ENCODE measurements at places on chromosomes 2 and 18. TPM values are rescaled to one million over a fixed set of nuclear protein-coding genes. Genes with fewer than 3 reads are reported as not detected.

IL18RAP gene
- total RNA-seq: not detected

DNA sequence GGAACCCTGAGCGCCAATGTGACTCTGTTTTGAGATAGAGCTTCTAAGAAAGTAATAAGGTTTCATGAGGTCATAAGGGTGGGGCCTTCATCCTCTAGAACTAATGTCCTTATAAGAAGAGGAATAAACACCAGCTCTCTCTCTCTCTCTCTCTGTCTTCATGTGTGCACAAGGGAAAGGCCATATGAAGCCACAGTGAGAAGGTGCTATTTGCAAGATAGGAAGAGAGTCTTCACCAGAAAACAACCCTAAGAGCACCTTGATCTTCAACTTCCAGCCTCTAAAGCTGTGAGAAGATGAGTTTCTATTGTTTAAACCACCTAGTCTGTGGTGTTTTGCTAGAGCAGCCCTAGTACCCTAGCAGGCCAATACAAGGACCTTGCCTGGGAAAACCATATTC is 55.8 kb downstream of the DOCK10 start:
- no peak overlapping the region for H3K4me3 ChIP-seq
- no peaks in the 10 kb centered on the region for H3K27me3 ChIP-seq
- peaks cover 13% of the 10 kb centered on the region for H3K4me1 ChIP-seq
- no peaks in the 10 kb centered on the region for H3K36me3 ChIP-seq

EPHA4 gene
- 111 TPM for total RNA-seq

DNA sequence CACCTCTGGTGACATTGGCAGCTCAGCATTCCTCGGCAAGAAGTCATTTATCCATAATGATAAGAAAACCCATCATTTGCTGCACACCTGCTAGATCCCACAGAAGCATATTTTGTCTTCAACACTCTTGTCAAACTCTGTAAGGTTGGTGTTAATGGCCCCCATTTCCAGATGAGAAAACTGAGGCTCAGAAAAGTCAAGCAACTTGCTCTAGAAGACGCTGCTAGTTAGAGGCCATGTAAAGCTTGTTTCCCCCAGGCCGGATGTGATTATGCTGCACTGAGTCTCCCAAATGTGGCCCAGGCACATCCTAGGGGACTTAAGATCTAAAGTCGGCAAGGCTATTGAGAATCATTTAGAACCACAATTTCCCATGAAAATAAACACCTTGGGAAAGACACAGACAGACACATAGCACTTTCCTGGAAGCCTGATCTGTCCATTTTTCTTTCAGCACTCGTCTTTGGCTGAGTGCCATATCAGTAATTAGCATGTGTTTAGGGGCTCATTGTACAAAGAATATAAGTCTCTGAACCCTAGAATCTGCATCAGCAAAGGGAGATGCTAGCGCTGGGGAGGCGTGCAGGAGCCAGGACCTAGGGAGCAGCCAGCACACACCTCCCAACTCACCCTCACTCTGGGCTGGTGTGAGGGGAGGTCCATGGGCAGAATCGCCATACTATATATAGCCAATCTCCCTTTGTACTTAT is 39.3 kb downstream of the C1QL2 start:
- H3K27me3 ChIP-seq: peaks cover 5% of the 10 kb centered on the region
- no peak overlapping the region for H3K4me3 ChIP-seq
- DNase-seq: no peak
- no peaks in the 10 kb centered on the region for H3K36me3 ChIP-seq
- no peak overlapping the region for H3K27ac ChIP-seq

CERKL gene
- total RNA-seq: not detected

DNA sequence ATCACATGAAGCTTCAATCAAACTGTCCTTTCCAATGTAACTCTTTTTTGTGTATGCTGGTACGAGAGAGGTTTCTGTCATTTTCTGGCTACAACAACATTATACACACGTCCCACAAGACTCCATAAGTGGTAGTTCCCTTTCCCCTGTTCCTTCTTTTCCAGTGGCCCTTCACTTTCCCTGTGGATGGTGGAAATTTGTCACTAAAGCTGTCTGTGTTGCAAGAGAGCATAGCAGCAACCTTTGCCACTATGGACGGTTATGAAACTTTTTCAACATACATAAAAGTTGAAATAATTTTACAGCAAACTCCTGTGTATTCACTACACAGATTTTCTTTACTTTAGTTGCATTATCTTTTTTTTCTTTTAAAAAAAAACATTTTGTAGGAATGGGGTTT is 18.7 kb downstream of the DBI start:
- H3K27ac ChIP-seq: no peak overlapping the region
- H3K27me3 ChIP-seq: peaks cover 2% of the 10 kb centered on the region
- no peaks in the 10 kb centered on the region for H3K4me1 ChIP-seq
- no peak for DNase-seq
- no peak overlapping the region for H3K4me3 ChIP-seq

GRCh38 chr2:222305516-222306392 is 7.0 kb upstream of the PAX3 start:
- no peaks in the 10 kb centered on the region for H3K36me3 ChIP-seq
- no peak for DNase-seq
- peak overlapping the region; percentile 35 for H3K4me3 ChIP-seq

Data from IMR-90 (cell line).